ENCODE measurements at places on chromosomes 3 and 15. TPM values are rescaled to one million over a fixed set of nuclear protein-coding genes. Genes with fewer than 3 reads are reported as not detected.

The PAQR5 gene
- 0.74 TPM for total RNA-seq

The CLDN18 gene
- total RNA-seq: not detected

The WDR49 gene
- 0.64 TPM for total RNA-seq

The FGF7 gene
- 175 TPM for total RNA-seq

The MTHFS gene
- total RNA-seq: 20.0 TPM

The KNG1 gene
- not detected for total RNA-seq

The HCN4 gene
- not detected for total RNA-seq

The LDHAL6B gene
- not detected for total RNA-seq

The NMD3 gene
- 45.7 TPM for total RNA-seq

The OR5K2 gene
- total RNA-seq: not detected

The COL6A5 gene
- total RNA-seq: not detected

The CHRFAM7A gene
- total RNA-seq: 3.5 TPM

The DZIP3 gene
- 8.4 TPM for total RNA-seq

The STRA6 gene
- not detected for total RNA-seq

The ESYT3 gene
- total RNA-seq: 0.19 TPM

The CCR9 gene
- not detected for total RNA-seq

The P2RY13 gene
- total RNA-seq: 4.7 TPM

The RBSN gene
- 26.0 TPM for total RNA-seq

The PLXNB1 gene
- total RNA-seq: 40.0 TPM

The GOLGA8J gene
- not detected for total RNA-seq

The DUOX1 gene
- 2.5 TPM for total RNA-seq

The DPPA2 gene
- not detected for total RNA-seq

The CCR8 gene
- not detected for total RNA-seq

The CORO2B gene
- 4.9 TPM for total RNA-seq

The SAMMSON gene
- not detected for total RNA-seq

The MAPK6 gene
- total RNA-seq: 32.1 TPM

The SEMA3G gene
- 144 TPM for total RNA-seq
